Epithelial cell of umbilical artery (primary cell): ENCODE measurements at places on chromosomes 2 and 18. TPM values are rescaled to one million over a fixed set of nuclear protein-coding genes. Genes with fewer than 3 reads are reported as not detected.

CXCR4 gene
- 167 and 304 TPM in 2 replicates for total RNA-seq

INHA gene
- total RNA-seq, result not detected in 2 replicates

HOXD12 gene
- not detected in 2 replicates for total RNA-seq

CCDC121 gene
- 1.3 and 2.0 TPM in 2 replicates for total RNA-seq

TCF23 gene
- not detected in 2 replicates for total RNA-seq

AGFG1 gene
- total RNA-seq, result 41.3 and 43.6 TPM in 2 replicates

UGT1A8 gene
- not detected in 2 replicates for total RNA-seq

NCKAP1 gene
- total RNA-seq, result 128 and 159 TPM in 2 replicates

DSG4 gene
- not detected in 2 replicates for total RNA-seq

CAPN14 gene
- under 0.01 TPM in 2 replicates for total RNA-seq

COL3A1 gene
- 24.0 and 46.7 TPM in 2 replicates for total RNA-seq

STPG4 gene
- total RNA-seq, result under 0.01 TPM in 1 of 2 replicates, not detected in the other

DAPL1 gene
- not detected in 2 replicates for total RNA-seq

LAMA3 gene
- 1.9 and 3.3 TPM in 2 replicates for total RNA-seq
